Stimulated activated CD4-positive, alpha-beta T cell treated with anti-CD3 and anti-CD28 coated beads, Interleukin-4, amount 100 ng/mL, for 48 hours (primary cell): ENCODE measurements at places on chromosomes 7 and 10.

- DNase-seq: no peak
Measured at GRCh38 chr7:120609136-120609753, 248.7 kb downstream of the TSPAN12 start.

GRCh38 chr7:73789051-73789450, 19.0 kb upstream of the CLDN3 start:
- DNase-seq: no peak

DNA sequence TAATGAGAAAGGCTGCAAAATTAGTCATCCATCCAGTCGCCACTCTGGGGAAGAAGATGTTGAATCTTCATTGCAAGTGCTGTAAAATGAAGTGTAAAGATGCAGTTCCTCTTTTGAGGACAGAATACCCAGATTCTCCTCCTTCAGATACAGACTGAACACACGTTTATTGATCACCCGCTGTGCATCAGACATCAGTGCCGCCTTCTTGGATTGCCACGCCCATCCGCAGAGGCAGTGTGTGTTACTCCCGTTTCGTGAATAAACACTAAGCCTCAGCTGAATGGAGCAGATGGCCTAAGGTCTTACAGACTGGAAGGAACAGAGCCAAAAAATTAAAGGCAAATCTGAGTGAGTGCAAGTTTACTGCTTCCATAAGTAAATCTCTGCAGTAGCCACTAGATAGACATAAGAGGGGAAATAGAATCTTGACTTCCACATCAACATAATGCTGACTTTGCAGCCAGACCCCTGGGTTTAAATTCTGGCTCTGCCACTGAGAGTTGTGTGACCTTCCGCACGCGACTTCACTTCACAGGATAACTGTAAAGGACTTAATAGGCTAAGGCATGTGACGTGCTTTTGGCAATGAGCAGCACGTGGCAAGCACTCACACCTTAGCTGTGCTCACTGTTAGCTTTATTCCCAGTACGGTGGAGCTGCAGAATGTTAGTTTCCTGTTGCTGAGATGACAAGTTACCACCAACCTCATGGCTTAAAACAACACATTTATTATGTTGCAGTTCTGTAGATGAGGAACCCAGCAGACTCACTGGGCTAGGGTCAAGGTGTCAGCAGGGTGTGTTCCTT, 285.9 kb downstream of the CELF2 start:
- no peak for DNase-seq

GRCh38 chr7:55261386-55261770, 103.8 kb upstream of the LANCL2 start:
- DNase-seq: no peak

GRCh38 chr10:94485094-94485493, 60.5 kb upstream of the HELLS start:
- no peak for DNase-seq

- DNase-seq: no peak
Measured at GRCh38 chr7:40673285-40673684, 538.5 kb downstream of the SUGCT start.
